ENCODE measurements at places on chromosomes 16 and 17.

DNA sequence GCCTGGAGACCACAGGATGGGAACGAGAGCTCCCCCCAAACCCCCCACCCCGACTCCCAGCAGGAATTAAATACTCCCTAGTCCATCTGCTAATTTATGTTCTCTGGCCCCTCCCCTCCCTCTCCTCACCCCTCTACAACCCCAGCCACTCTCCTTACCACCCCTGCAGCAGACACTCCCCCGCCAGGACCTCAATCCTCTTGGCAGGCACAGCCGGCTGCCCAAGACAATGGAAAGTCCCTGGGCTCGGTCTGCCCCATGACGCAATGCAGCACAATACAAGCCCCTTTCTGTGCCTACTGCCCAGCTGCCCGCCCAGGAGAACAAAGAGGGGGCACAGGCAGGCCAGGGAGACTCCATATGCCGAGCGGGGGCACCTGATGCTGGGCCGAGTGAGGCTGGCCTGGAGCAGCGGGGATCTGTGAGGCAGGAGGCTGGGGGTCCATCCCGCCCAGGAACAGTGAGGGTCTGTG lies 30.3 kb upstream of the CDC42EP4 start:
- no peak for DNase-seq

- DNase-seq: no peak
Observed at GRCh38 chr16:65908568-65908967, 457.9 kb upstream of the CDH5 start.

DNA sequence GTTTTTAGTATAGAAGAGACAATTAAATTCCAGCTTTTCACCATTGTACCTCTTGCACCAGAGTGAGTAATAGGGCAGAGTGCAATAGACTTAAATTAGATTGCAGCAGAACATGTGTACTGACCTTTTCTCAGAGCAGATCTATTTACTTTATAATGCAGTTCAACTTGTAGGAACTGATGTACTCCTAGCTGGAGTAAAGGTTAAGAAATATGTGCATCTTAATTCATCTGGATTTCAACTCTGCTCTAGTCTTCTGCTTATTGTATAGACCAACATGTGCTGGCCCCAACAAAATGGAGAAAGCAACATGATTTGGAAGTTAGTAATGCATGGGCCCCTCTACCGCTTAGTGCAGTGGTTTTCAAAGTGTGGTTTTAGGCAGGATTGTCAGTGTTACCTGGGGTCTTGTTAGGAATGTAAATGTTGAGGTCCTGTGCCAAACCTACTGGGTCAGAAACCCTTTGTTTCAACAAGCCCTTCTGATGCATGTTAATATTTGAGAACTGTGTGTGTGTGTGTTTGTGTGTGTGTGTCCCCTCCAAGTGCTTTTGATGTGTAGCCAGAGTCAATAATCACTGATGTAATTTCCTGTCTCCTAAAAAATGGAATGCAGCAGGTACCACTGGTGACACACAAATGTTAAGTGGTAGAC lies 138.6 kb downstream of the TOX3 start:
- DNase-seq: no peak

DNA sequence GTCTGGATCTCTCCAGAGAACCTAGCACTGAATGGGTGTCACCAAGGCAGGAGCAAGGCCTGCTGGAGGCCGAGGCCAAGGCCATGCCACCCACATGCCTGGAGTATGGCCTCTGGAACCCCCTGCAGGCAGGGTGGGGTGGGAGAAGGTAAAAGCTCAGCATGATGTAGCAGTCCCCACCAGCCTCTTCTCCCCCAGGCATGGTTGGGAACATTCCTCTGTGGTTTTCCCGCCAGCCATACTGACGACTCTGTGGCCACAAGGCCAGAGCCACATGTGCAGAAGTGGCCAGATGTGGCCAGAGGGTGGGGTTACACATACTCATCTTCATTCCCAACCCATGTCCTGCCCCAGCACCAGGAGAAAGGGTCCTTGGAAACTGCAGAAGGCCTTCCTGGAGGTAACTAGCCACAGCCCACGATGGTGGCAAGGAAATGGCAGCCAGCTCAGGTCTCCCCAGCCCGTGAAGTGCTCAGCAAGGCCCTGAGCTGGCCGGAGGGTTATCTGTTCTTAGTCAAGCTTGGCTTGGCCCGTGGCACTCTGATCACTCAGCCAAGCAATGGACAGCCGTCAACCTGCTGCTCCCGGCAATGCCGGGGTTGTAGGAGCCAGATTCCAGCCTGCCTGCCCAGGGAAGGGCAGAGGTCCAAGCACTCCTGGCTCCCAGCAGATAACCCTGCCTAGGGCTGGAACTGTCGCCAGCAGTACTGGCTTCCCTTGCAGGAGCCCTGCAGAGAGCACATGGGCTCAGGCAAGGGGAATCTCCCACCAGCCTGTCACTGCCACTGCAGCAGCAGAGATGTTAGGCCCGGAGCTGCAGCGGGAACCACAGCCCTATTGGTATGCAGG lies 26.1 kb downstream of the HDAC5 start:
- DNase-seq: no peak

DNA sequence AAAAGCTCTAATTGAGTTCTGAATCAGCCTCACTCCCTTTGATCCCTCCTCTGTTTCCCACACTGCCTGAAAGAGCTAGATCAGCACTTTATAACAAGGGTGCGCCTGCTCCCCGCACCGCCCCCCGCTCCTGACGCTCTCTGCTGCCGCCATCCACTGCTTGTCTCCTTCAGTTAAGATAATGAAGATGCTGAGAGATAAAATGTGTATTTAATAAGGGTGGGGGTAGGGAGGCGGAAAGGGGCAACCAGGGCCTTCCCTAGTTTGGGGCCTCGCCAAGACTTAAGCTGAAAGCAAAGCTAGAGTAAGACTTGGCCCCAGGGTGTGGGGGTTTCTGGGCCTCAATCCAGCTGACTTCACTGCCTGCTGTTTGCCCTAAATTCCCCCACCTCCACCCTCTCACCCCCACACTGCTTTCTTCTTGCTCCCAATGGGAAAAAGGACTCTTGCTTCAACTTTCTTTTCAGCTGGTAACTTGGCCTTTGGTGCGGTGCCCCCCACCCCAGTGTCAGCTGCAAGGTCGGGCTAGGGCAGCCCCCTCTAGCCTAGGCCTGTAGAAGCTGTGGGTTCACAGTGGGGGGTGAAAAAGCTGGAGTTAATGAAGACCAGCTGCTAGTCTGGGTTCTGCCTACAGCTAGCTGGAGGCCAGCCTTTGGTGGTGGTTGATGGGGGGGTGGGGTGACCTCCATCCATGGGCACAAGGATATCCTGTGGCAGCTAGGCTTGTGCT lies 1.8 kb upstream of the RARA start:
- DNase-seq: no peak

DNA sequence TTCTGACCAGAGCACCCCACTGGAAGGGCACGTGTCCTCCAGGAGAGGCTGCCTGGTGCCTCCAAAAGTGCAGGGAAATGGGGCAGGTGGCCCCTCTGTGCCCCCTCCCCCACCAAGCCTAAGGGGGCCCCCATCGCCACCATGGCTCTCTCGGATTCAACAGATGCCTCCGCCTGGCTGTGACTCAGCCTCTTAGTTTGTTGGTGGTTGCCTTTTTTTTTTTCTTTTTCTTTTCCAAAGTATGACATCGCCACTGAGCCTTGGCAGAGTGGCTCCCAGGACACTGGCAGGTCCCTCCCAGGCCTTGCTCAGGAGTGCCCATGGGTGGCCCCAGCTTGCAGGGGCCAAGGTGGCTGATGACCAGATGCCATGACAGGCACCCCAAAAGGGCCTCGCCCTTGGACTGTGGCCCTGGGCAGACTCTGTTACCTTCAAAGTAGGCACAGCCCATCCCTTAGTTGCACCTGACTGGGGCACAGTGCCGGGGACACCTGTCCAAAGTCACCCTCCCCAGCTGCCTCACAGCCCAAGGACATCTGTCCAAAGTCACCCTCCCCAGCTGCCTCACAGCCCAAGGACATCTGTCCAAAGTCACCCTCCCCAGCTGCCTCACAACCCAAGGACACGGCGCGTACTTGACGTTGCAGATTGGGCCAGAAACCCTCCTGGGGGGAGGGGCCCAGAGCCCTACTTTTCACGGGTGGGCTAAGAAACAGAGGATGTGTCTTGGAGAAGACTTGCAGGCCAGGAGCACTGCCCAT lies 29.6 kb downstream of the NPTX1 start:
- no peak for DNase-seq

DNA sequence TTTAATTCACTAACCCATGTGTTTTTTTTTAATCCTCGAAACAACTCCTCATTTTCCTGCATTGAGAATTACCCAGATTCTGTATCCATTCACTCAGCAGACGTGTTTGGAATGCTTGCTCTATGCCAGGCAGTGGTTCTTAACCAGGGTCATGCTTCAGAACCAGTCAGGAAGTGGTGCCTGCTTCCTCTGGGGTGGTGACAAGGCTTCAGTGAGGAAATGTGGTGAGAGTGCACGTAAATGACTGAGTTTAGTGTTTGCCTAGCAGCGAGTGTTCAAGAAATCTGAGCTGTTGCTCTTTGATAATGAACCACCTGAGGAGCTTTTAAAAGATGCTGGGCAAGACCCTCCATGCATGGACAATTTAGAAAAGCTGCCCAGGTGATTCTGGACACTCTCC lies 9.9 kb downstream of the ZFP90 start:
- DNase-seq: no peak

GRCh38 chr17:45016823-45017222 lies 34.6 kb downstream of the DCAKD start:
- DNase-seq: no peak

- peak; percentile 2 for DNase-seq
Observed at GRCh38 chr16:8194794-8195193, 395.5 kb downstream of the TMEM114 start.

- DNase-seq: no peak
Observed at GRCh38 chr17:79746889-79747507, 16.3 kb downstream of the ENPP7 start.

DNA sequence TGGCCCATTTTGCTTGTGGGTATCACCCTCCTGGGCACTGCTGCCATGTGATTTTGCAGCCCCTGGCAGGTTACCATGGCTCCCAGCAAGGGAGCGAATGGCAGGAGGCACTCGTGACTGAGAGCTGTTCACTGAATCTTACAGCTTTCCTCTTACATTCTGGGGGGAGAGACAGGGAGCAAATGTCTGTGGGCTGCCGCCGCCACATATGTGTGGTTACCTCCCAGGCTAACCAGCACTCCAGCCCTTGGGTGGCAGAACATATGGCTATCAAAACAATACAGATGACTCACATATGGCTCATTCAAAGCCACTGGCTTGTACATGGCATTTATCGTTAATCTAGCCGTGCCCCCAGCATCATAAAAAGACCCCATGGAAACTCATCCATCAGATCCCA lies 19.8 kb downstream of the GTF3C1 start:
- DNase-seq: no peak

- DNase-seq: no peak
Observed at GRCh38 chr16:49332589-49333258, 40.9 kb upstream of the C16orf78 start.

Measured in activated CD4-positive, alpha-beta T cell treated with anti-CD3 and anti-CD28 coated beads for 48 hours (primary cell).